MCF 10A (cell line): ENCODE measurements at places on chromosomes 2 and 18. TPM values are rescaled to one million over a fixed set of nuclear protein-coding genes. Genes with fewer than 3 reads are reported as not detected.

EHD3 gene
- total RNA-seq, result 0.49 and 0.86 TPM in 2 replicates

PLGLB2 gene
- 1.1 and 1.3 TPM in 2 replicates for total RNA-seq

CRYBA2 gene
- not detected in 2 replicates for total RNA-seq

TBC1D8 gene
- 48.1 and 50.9 TPM in 2 replicates for total RNA-seq

HOXD4 gene
- not detected in 2 replicates for total RNA-seq

GLI2 gene
- total RNA-seq, result 0.61 and 0.74 TPM in 2 replicates

GALNT14 gene
- total RNA-seq, result 4.6 and 6.8 TPM in 2 replicates

ING5 gene
- total RNA-seq, result 27.8 and 35.5 TPM in 2 replicates

ZBTB7C gene
- 0.42 and 0.69 TPM in 2 replicates for total RNA-seq

DPYSL5 gene
- not detected in 2 replicates for total RNA-seq

TRIM43 gene
- total RNA-seq, result not detected in 2 replicates
